ENCODE measurements at places on chromosomes 6 and 20.

- DNase-seq = peak; percentile 56
These were observed 50.3 kb downstream of the ADTRP start for GRCh38 chr6:11727998-11728961.

DNA sequence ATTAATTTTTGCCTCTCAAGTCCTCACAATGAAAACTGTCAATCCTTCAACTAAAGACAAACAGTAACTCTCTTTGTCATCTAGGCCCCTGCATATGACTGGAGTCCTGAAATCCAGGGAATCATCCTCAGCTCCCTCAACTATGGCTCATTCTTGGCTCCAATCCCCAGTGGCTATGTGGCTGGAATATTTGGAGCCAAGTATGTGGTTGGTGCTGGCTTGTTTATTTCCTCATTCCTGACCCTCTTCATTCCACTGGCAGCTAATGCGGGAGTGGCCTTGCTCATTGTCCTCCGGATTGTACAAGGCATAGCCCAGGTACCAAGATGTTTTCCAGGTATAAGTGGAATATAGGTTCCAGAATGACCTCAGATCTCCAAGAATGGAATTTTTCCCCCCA, 15.4 kb downstream of the SLC17A4 start:
- no peak for DNase-seq

GRCh38 chr20:46455729-46456128, 49.3 kb upstream of the ELMO2 start:
- DNase-seq = no peak

- DNase-seq = peak; percentile 38
These were observed 19.4 kb upstream of the MUC21 start for GRCh38 chr6:30964075-30964474.

DNA sequence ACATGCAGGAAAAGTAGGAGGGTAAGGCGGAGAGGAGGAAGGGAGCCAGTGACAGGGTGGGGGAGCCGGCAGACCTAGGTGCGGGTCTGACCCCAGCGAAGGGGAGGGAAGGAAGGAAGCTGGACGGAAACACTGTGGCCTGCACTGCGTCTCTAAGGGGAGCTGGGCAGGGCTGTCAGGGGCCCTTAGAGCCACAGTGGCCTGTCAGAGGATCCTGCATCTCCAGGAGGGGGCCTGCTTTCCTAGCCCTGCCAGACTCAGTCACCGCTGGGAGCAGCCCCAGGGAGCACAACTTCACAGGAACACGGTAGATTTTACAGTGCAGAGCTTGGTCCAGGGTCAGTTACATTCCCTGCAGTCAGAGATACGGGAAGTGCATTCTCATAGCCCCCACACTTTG, 118.2 kb downstream of the PACRG start:
- DNase-seq = no peak

DNA sequence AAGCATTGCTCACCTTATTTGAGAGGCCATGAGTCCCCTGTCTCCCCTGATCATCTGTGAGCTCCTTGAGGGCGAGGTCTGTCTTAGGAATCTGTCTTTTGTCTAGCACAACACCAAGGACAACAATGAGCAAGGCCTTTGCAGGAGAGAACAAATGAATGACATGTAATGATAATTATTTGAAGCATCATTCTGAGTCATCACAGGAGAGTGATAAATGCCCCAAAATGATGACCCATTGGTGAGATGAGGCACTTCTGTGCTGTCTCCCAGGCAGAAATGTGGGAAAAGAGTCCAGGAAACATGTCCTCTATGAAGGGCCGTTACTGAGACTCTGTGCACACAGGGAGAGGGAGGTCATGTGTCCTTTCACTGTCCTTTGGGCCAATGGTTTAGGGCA, 105.2 kb upstream of the LRFN2 start:
- no peak for DNase-seq

DNA sequence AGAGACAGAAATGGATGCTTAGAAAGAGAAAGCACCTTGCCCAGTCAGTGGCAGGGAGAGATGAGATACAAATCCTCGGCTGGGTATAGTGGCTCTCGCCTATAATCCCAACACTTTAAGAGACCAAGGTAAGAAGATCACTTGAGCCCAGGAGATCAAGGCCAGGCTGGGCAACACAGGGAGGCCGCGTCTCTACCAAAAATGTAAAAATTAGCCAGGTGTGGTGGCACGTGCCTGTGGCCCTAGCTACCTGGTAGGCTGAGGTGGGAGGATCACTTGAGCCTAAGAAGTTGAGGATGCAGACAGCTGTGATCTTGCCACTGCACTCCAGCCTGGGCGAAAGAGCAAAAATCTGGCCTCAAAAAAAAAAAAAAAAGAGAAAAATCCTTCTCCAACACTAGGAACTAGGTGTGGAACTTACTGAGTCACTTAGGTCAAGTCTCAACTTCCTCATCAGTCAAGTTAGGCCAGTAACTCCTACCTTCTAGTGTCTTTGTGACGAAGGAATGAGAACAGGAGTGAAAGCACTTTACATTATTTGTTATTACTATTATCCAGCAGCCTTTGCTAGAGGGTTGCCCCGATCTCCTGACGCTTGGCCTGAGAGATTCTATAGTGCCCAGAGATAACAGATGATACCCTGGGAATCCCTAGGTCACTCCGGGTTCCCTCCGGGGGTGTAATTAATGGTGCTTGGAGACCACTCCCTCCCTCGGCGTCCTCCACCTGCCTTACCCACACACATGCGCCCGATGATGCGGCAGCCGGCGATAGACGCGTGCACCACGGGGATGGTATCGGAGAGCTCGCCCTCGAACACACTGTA, 918 bp downstream of the EIF6 start:
- no peak for DNase-seq

DNA sequence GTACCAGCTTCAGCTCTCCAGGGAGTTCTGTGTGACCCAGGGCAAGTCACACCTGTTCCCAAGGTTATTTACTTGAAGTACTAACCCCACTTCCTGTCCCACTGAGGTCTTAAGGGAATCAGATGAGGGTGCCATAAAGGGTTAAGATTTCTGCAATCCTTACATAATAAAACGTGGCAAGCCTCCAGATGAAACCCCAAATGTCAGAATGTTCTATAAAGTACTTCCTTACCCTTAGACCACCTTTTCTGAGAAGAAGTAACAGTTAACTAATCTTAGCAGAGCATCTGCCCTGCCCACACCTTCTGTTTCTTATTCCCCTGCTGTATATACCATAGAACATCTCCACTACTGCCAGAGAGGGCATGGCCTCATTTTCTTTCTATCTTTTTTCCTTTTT, 6.0 kb upstream of the AVP start:
- no peak for DNase-seq

GRCh38 chr20:48069596-48069995, 284.3 kb upstream of the SULF2 start:
- no peak for DNase-seq

DNA sequence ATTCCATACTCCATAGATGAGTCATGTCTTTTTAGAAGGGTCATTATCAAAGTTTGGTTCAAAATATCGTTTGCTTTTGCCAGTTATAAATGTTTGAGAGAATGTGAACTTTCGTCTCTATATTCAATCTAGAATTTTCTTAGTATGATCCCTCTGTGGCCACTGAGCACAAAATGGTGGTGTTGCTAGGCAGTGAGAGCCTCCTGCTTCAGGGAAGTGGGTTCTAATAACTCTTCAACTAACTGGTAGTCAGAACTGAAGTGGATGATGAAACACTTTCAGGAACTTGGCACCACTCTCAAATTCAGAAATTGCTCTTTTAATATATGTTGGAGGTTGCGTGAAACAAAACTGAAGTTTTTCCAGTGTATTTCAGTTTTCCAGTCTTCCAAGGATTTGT, 125.0 kb upstream of the DOK5 start:
- DNase-seq = peak; percentile 66

- no peak for DNase-seq
These were observed 41.7 kb upstream of the MPC1 start for GRCh38 chr6:166424431-166424830.

DNA sequence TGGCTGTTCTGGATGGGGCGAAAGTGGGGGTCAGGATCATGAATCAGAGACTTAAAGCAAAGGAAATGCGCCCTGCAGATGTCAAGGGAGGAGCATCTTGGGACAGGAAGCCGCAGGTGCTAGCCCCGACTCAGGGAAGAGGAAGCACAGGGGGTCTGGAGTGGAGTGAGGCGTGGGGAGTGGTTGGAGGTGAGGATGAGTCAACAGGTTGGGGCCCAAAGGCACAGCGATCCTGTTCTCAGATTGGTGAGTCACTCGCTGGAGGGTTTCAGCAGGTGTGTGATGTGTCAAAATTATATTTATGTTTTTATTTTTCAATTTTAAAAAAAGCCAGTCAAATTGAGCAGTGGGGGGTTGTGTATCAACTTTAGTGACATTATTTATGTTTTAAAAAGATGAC, 19.0 kb downstream of the PACSIN1 start:
- DNase-seq = peak; percentile 89

DNA sequence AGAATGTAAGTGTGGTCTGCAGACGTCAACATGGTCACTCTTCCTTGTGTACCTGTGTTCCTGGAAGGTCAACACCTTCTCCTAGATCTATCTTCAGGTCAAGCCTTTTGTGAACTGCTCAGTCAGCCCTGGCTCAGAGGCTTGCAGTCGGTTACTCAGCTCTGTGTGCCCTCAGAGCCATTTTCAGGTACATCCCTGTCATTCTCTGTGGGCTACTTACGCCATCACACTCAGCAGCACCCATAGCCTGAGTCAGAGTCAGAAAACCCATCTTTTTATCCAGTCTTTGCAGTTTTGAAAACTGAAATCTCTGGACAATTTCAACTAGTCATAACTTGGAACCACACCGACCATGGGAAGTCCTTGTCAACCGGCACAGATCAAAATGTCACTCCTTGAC, 35.3 kb downstream of the TGM3 start:
- no peak for DNase-seq

DNA sequence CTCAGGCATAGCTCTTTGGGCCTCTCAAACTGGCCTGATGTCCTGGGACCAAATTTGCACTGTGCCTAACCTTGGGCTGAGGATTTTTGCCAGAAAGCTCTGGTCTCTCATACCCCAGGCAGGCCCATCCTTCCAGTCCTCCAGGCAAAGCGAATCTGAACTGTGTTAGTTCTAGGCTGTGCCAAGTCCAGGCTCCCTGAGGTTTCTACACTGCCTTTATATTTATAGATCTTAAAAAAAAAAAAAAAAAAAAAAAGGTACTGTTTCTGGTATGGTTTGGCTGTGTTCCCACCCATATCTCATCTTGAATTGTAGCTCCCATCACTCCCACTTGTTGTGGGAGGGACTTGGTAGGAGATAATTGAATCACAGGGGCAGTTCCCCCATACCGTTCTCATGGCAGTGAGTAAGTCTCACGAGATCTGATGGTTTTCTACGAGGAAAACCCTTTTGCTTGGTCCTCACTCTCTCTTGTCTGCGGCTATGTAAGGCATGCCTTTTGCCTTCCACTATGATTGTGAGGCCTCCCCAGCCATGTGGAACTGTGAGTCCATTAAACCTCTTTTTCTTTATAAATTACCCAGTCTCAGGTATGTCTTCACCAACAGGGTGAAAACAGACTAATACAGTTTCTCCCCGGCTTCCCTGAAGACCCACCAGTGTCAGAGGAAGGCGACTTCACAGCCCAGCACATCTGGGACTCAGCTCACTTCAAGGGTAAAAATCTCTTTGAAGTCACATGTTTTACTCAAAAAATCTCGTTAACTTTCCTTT, 39.0 kb upstream of the TBXT start:
- DNase-seq = no peak

GRCh38 chr6:134930463-134930862, 19.4 kb downstream of the ALDH8A1 start:
- no peak for DNase-seq

DNA sequence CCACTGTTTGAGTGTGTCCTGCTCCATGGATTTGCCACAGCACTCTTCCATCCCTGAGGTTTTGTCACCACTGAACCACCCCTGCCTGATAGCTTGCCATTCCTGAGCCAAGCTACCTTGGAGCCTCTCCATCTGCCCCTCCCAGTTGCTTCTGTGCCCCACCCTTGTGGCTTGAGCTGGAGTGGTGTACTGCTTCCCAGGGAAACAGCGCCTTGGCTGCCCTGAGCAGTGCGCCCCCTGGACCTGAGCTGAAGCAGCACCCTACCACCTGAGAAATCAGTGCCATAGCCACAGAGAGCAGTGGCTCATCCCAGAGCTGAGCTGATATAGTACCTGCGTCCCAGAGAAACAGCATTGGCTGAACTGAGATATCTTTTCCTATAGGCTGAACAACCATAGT, 40.3 kb downstream of the IL22RA2 start:
- DNase-seq = no peak

- peak; percentile 61 for DNase-seq
These were observed 993 bp upstream of the NCOA7 start for GRCh38 chr6:125789576-125790357.

- DNase-seq = no peak
These were observed 64.6 kb upstream of the ZMYND8 start for GRCh38 chr20:47421076-47421475.

DNA sequence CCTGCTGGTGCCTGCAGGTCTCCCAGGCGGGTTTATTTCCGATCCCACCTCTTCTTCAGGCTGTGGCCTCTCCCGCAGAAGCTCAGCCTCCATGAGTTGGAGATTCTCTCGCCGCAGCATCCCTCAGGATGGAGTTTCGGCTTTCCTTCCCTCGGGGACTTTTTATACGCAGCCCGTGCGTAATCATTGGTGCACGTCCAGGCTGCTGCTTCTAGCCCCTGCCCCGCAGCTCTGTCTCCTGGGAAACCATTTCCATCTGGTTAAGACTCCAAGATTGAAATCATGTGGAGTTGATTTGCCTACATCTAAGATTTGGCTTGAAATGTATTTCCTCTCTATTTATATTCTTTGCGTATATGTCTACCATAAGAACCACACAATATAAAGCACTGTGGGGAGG, 46.7 kb upstream of the CARMIL1 start:
- DNase-seq = no peak

GRCh38 chr6:157459327-157459726, 78.3 kb downstream of the ZDHHC14 start:
- DNase-seq = peak; percentile 50

GRCh38 chr20:25227317-25227831, 20.5 kb upstream of the PYGB start:
- no peak for DNase-seq

- no peak for DNase-seq
These were observed 4.2 kb downstream of the PPP2R5D start for GRCh38 chr6:42988486-42989020.

- no peak for DNase-seq
These were observed 147.4 kb upstream of the LRFN2 start for GRCh38 chr6:40734607-40735006.

- no peak for DNase-seq
These were observed 53.2 kb downstream of the GINS1 start for GRCh38 chr20:25460566-25461280.

- DNase-seq = no peak
These were observed 306.7 kb downstream of the PLCB1 start for GRCh38 chr20:8438748-8439147.

Measured in activated CD4-positive, alpha-beta T cell treated with anti-CD3 and anti-CD28 coated beads, Interleukin-10, Interleukin-2, amounts not matched to agents 100 ng/mL and 50 ng/mL, durations not matched to agents 16 hours and 8 hours (primary cell).